ENCODE measurements at places on chromosomes 16 and 17.

- DNase-seq, result no peak
Observed at GRCh38 chr16:30437511-30438046, 7.7 kb upstream of the DCTPP1 start.

- no peak for DNase-seq
Observed at GRCh38 chr17:3482852-3483251, 7.1 kb downstream of the ASPA start.

GRCh38 chr16:59148769-59149155 is 414.6 kb upstream of the GOT2 start:
- no peak for DNase-seq

DNA sequence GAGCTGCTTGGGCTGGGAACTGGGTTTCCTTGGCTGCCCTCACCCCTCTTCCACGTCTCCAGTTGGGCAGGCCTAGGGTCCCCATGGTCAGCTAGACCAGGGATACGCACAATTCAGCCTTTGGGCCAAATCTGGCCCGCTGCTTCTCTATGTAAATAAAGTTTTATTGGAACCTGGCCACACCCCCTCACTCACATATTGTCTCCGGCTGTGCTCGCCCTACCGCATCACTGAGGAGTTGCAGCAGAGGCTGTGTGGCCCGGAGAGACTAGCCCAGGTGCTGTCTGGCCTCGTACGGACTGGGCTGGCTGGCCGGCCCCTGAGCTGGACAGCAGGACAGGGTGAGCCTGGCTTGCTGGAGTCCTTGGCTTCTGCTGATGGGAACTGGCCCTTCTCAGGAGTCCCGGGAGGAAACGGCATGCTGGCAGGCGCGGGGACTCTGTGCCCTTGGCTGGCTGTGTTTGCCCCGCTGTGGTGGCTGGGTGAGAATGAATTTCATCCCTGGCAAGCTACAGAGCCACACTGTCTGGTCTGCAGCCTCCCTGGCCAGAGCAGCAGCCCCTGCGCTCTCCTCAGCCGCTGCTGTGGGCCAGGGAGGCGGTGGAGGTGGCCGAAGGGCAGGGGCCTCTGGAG is 82.0 kb downstream of the ENGASE start:
- no peak for DNase-seq

DNA sequence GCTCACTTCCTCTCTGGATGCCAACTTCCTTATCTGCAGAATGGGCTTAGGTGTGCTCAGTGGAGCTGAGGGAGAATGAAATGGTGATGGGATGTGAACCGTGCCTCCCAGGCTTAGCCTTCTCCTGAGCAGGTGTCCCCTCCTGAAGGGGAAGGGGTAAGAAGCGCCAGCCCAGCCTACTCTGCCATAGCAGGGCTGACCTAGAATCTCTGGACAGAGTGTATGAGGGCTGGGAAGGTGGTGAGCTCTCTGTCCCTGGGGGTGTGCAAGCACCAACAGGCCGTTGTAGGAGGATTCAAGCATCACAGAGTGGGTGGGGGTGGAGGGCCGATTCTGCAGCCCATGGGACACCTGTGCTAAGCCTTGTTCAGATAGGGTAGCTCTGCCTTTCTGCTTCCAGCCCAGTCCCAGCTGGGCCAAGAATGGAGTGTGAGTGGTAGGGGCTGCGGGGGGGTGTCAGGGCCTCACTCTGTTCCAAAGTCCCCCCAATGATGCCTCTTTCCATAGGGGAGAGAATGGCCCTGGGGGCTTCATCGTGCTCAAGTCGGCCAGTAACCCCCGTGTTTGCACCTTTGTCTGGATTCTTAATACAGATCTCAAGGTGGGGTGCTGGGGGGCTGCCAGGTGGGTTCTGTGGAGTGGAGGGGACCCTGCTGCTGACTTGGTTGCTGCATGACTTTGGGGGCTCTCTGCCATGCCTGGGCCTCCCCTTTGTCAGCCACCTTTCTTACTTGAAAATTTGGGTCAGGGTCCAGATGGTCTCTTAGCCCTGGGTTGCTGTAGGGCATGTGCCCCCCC is 3.2 kb upstream of the TCAP start:
- DNase-seq, result no peak

DNA sequence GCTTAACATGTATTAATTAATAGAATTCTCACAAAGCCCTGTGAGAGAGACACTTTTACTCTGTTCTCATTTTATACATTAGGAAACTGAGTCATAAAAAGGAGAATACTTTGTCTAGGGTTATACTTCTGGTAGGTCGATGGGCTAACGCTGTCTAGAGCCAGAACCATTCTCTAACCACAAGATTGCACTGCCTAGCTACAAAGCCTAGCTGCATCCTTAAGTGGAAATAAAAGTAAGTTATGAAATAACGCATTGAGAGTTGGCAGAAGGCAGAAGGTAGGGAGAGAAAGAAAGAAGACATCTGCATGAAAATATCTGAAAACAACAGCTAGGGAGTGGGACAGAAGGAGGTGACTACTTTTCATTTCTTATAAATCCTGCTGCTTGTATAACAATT is 33.2 kb downstream of the IRX6 start:
- no peak for DNase-seq

GRCh38 chr16:81866820-81867440 is 87.8 kb downstream of the PLCG2 start:
- no peak for DNase-seq

DNA sequence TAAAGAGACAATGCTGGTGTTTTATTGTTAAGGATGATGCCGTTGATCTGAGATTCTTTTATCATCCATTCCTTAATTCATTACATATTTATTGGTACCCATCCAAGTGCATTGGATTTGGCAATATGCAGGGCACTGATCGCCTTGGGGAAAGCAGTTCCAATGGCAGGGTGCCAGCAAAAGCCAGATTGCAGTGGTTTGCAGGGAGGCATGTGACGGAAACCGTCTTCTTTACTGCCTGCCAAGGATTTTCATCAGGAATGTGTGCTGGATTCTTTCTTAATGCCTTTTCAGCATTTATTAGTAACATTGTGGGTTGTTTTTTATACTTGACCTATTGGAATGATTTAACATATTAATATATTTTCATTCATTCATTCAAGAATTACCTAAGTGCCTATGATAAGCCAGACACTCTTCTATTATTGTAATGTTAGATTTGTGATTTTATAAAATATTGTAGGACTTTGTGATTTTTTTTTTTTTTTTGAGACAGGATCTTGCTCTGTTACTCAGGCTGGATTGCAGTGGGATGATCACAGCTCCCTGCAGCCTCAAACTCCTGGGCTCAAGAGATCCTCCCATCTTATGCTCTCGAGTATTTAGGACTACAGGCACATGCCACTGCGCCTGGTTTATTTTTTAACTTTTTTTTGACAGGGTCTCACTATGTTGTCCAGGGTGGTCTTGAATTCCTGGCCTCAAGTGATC is 93.4 kb upstream of the TNRC6A start:
- no peak for DNase-seq

DNA sequence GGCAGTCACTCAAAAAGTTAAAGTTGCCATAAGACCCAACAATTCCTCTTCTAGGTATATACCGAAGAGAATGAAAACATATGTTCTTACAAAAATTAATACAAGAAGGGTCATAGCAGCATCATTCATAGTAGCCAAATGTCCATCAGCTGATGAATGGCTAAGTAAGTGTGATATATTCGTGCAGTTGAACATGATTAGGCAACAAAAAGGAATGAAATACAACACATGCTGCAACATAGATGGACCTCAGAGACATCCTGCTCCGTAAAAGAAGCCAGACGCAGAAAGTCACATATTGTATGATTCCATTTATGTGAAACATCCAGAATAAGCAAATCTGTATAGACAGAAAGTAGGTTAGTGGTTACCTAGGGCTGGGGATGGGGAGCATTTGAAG is 229.4 kb upstream of the CACNG5 start:
- DNase-seq, result no peak

DNA sequence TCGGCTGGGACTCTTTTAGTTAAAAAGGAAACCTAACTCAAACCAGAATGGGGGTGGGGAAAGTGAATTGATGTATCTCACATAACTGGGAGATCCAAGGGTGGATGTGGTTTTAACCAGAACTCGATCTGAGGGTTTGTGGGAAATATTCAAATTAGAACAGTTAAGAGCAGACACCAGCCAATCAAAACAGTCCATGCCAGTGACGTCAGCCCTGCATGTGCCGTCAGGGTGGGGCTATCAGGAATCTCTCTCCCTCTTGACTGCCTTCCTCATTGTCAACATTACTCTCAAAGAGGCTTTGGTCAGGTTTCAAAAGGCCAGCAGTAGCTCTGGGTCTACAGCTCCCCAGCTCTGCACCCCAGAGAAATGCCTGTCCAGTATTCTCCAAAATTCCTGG is 94.2 kb upstream of the HSBP1 start:
- peak; percentile 50 for DNase-seq

GRCh38 chr16:2486645-2487516 is 12.0 kb downstream of the TBC1D24 start:
- DNase-seq, result peak; percentile 51

DNA sequence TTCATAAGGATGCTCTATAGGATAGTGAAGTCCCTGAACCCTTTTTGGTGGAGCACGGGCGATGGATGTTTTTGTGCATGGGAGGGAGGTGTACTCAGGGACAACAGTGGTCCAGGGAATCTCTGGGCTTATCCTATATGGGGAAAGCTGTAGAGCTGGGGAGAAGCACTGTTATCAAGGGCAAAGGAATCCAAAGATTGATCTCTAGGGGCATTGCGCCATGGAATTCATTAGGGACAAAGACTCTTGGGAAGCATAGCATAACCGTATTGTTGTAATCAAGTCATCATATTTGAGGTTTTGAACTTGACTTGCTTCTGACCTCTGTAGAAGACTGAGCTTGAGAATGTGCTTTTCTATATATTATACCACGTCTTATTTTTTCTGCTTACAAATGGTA is 172.9 kb upstream of the ZFHX3 start:
- DNase-seq, result no peak

- peak; percentile 69 for DNase-seq
Observed at GRCh38 chr16:70685938-70686375, at the start of gene MTSS2. Gene MTSS2 (minus strand): TSS chr16:70686053. CDS start chr16:70685791, 262 bp downstream.

GRCh38 chr17:71023249-71024030 is 854.1 kb downstream of the KCNJ2 start:
- DNase-seq, result no peak

DNA sequence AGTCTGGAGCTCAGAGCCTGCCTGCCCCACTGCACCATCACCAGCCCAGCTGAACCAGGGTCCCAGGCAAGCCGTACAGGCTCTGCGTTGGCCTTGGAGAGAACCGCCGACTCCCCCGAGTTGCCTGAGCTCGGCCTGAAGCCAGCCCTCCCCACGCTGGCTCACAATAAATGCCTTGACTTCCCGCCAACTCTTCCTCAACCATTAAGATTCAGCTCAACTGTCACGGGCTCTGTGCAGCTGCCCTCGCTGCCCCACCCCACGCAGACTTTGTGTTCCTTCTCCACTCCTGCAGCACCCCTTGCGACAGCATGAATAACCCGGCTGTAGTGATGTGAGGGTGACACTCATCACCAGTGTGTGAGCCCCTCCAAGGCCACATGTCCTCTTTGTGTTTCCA is 4.8 kb upstream of the QPRT start:
- DNase-seq, result no peak

Data from SW480 (cell line).